ENCODE measurements at places on chromosomes 1 and 21.
A peak's percentile ranks its signal among the peaks of the same experiment; 100 is the strongest.

DNA sequence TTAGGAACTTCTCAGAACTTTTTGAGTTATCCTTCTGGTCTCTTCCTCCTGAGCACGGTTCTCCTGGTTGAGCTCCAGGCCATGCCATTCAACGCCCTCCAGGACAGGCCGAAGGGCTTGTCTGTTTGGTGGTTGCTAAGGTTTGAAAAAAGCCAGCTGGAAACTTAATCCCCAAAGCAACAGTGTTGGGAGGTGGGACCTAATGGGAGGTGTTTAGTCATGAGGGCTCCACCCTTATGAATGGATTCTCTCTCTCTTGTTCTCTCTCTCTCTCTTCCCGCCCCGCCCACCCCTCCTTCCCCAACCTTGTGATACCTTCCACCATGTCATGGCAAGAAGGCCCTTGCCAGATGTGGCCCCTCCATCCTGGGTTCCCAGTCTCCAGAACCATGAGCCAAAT is 829 bp downstream of the KCNE1 start:
- no peak for DNase-seq

- peak; percentile 9 for DNase-seq
Measured at GRCh38 chr1:64268653-64269557, 65.5 kb downstream of the UBE2U start.

- no peak for DNase-seq
Measured at GRCh38 chr1:3827813-3828307, 29.2 kb downstream of the CEP104 start.

GRCh38 chr21:34336756-34337391 is 26.9 kb upstream of the KCNE2 start:
- no peak for DNase-seq

All from HuH-7.5 (cell line).